ENCODE measurements at places on chromosomes 2 and 18.

GRCh38 chr2:225569995-225570394 is 170.5 kb downstream of the NYAP2 start:
- no peak for DNase-seq

- no peak for DNase-seq
Measured at GRCh38 chr2:124201713-124202112, 176.6 kb downstream of the CNTNAP5 start.

DNA sequence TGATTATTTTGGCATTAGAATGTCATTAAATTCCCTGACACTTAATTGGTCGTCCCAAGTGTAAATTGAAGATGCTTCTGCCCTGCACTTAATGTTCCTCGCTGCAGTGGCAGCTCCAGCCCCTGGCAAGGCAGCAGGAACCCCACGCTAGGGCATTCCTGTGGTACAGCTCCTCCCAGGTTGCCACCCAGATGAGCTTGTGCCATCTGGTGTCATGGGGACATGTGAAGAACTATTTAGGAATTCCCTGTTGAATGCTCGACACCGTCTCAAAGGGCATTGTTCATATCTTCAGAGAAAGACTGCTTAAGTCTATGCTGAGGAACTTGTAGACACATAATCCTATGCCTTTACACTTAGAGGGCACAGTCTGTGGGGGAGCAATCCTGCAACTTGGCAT is 38.9 kb downstream of the BCL2L11 start:
- no peak for DNase-seq

GRCh38 chr2:11945139-11946126 is 199.0 kb downstream of the LPIN1 start:
- no peak for DNase-seq

DNA sequence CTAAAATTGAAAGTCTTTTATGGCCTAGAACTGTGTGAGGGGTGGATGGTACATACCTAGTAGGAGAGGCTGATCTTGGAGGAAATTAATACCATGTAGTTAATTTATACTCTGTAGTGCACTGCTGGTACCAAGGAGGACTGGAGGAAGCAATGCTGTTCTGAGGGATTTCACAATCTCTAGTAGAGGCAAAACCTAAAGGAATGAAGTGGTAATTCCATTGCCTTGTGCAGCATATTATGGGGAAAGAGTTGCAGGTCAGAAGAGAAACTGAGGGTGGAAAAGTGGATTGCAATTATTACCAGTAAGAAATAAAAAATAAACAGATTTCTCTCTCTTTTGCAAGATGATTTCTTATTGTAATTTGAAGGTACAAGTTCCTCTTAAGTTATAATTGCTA is 2.2 kb downstream of the ABI2 start:
- no peak for DNase-seq

DNA sequence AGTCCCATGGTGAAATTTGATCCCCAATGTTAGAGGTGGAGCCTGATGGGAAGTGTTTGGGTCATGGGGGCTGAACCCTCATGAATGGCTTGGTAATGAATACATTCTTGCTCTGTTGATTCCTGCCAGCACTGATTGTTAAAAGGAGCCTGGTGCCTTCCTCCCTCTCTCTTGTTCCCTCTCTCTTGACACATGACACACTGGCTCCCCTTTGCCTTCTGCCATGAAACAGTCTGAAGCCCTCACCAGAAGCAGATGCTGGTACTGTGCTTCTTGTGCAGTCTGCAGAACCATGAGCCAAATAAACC is 30.6 kb upstream of the EPC2 start:
- DNase-seq = no peak

Measured in C1 segment of cervical spinal cord (tissue), 14 donors.